Sigmoid colon (tissue), 7 donors: ENCODE measurements at places on chromosomes 6 and 20.

- no peak for DNase-seq
These were observed 988.5 kb upstream of the ADGRB3 start for GRCh38 chr6:67646550-67646949.

DNA sequence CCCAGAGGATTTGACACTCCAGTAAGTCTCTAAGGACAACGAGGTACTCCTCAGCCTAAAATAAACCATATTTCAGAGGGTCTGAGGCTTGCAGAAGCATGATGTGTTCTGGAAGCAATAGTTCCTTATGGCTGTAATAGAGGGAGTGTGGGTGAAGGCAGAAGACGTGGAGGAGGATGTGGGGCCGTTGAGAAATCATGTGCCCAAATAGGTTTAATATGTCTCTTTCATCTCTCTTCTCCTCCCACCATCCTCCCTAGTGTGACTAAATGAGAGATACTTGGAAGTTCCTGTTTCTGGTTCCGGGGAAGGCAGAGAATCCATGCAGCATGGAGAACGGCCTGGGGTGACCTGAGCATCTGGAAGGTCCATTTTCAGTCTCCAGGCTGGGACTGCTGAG, 174.0 kb upstream of the RSPO3 start:
- no peak for DNase-seq

- DNase-seq = no peak
These were observed 47.0 kb downstream of the CARMIL1 start for GRCh38 chr6:25326126-25326525.

GRCh38 chr20:61135968-61136367, 116.1 kb upstream of the CDH4 start:
- DNase-seq = no peak
